ENCODE measurements at places on chromosomes 7 and 10. TPM values are rescaled to one million over a fixed set of nuclear protein-coding genes. Genes with fewer than 3 reads are reported as not detected.

DNA sequence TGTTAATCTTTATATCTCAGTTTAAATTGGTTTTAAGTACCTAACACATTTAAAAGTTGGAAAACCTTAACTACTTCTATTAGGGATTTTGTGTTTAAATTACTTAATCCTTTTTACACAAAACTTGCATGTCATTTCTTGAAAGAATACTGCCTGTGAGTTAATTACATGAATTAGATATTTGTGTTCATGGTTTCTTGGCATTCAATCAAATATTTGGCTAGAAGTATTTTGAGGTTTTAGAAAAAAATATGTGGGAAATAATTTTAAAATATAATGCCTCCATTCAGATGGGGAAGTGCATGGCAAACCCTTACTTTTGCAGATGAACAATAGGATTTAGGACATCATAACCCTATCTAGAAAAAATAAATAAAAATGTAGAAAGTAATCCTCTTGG lies 186.5 kb upstream of the SEMA3E start:
- no peaks in the 10 kb centered on the region for H3K4me1 ChIP-seq
- H3K36me3 ChIP-seq = no peaks in the 10 kb centered on the region
- no peak overlapping the region for H3K27ac ChIP-seq
- no peaks in the 10 kb centered on the region for H3K27me3 ChIP-seq

- H3K36me3 ChIP-seq = no peaks in the 10 kb centered on the region
- no peak for DNase-seq
- H3K27me3 ChIP-seq = no peaks in the 10 kb centered on the region
- H3K4me3 ChIP-seq = no peak overlapping the region
- peaks cover 11% of the 10 kb centered on the region for H3K4me1 ChIP-seq
These were observed 263.6 kb downstream of the SKIDA1 start for GRCh38 chr10:21261842-21262294.

GRCh38 chr10:48614481-48615390 lies 9.9 kb upstream of the ARHGAP22 start:
- no peak for DNase-seq
- H3K4me1 ChIP-seq = peaks cover 5% of the 10 kb centered on the region
- H3K27me3 ChIP-seq = peaks cover 4% of the 10 kb centered on the region
- H3K4me3 ChIP-seq = no peak overlapping the region

- H3K4me3 ChIP-seq = peak overlapping the region; percentile 65
- peak overlapping the region; percentile 78 for H3K27ac ChIP-seq
- H3K36me3 ChIP-seq = peaks cover 4% of the 10 kb centered on the region
These were observed 713 bp downstream of the IMMP2L start for GRCh38 chr7:111561654-111561903.

DNA sequence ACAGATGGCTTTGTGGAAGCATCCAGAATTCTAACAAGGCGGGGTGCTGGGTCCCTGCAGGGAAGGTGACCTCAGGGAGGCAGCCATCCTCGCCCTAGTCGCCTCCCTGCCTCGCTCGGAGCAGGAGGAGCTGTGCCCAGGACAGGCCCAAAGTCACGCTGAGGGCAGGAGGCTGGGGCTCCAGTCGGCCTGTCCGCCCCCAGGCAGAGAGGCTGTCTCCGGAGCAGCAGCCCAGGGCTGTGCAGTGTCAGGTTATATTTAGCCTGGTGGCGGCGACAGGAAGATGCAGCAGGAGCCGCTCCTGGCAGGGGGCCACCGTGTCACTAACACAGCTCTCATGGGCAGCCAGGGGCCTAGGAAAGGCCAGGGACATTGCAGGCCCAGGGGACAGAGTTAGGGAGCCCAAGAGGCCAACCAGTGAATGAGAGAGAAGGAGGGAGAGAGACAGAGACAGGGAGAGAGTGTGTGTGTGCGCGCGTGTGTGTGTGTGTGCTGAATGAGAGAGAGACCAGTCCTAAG lies 13.5 kb downstream of the KCNH2 start:
- no peak overlapping the region for H3K4me3 ChIP-seq
- no peak overlapping the region for H3K27ac ChIP-seq
- H3K27me3 ChIP-seq = peaks cover 40% of the 10 kb centered on the region
- no peak for DNase-seq
- no peaks in the 10 kb centered on the region for H3K4me1 ChIP-seq

DNA sequence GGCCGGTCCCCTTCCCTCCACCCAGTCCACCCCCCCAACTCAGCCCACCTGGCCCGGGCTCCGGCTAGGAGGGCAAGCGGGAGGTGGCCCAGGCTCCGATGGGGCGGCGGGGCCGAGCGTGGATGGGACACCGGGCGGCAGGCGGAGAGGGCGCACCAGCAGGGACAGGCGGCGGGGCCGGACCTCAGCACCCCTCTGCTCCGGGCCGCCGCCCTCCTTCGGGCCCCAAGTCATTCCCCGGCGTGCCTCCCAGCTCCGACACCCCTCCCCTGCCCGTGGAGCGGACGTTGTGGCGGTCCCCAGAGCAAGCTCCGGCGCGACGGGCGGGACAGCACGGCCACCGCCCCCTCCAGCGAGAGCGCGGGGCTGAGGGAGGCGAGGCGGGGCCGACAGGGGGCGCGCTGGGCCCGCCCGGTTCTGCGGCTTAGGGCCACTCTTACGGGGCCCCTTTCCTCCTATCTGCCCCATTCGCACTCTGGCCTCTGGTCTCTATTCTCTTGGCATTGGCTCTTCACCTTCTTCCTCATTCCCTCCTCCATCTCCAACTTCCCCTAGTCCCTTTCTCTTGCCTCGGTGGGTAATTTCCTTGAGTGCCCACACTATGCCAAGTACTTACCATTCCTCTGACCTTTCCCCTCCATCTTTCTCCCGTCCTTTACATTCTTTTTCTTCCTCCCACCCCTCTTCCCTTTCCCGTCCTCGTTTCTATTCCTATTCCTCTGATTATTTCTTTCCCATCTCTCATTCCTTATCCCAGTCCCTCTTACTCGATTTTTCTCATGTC lies 701 bp upstream of the GBX1 start:
- no peaks in the 10 kb centered on the region for H3K4me1 ChIP-seq
- H3K36me3 ChIP-seq = no peaks in the 10 kb centered on the region
- H3K27me3 ChIP-seq = peaks cover 64% of the 10 kb centered on the region
- H3K27ac ChIP-seq = no peak overlapping the region

- H3K36me3 ChIP-seq = no peaks in the 10 kb centered on the region
- H3K27ac ChIP-seq = no peak overlapping the region
- no peak overlapping the region for H3K4me3 ChIP-seq
- DNase-seq = no peak
- no peaks in the 10 kb centered on the region for H3K27me3 ChIP-seq
These were observed 126.7 kb upstream of the TMEM196 start for GRCh38 chr7:19900118-19900517.

- DNase-seq = no peak
- H3K36me3 ChIP-seq = no peaks in the 10 kb centered on the region
- no peaks in the 10 kb centered on the region for H3K4me1 ChIP-seq
These were observed 402.3 kb downstream of the DNAJB9 start for GRCh38 chr7:108972004-108972403.

- no peaks in the 10 kb centered on the region for H3K36me3 ChIP-seq
- no peak overlapping the region for H3K4me3 ChIP-seq
- H3K27me3 ChIP-seq = no peaks in the 10 kb centered on the region
- H3K27ac ChIP-seq = no peak overlapping the region
- H3K4me1 ChIP-seq = no peaks in the 10 kb centered on the region
- no peak for DNase-seq
These were observed 514.5 kb upstream of the TPK1 start for GRCh38 chr7:145350334-145350733.

GRCh38 chr7:69668339-69668870 lies 70.1 kb downstream of the AUTS2 start:
- no peaks in the 10 kb centered on the region for H3K4me1 ChIP-seq
- H3K27ac ChIP-seq = no peak overlapping the region

GRCh38 chr10:129875993-129876726 lies 87.9 kb downstream of the EBF3 start:
- no peaks in the 10 kb centered on the region for H3K36me3 ChIP-seq
- H3K4me1 ChIP-seq = no peaks in the 10 kb centered on the region
- DNase-seq = no peak
- no peak overlapping the region for H3K4me3 ChIP-seq

DNA sequence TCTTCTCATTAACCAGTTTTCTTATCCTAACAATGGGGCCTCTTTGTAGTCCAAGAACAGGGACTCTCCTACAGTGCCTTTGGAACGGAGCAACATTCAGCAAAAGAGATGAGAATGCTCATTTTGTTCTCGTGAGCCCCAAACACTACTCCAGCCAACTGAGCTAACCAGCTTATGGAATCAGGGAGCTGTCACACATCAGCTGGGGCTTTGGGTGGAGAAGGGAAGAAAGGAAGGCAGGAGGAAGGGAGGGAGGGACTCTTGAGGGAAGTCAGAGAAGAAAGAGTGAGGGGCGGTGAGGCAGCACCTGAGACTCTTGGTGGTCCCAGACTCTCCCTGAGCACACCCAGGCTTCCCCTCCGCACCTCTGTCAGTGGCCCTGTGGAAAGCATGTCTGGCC lies 123.1 kb downstream of the CLEC2L start:
- no peaks in the 10 kb centered on the region for H3K27me3 ChIP-seq
- no peak overlapping the region for H3K27ac ChIP-seq
- no peak overlapping the region for H3K4me3 ChIP-seq
- H3K4me1 ChIP-seq = peaks cover 13% of the 10 kb centered on the region
- DNase-seq = no peak

- no peaks in the 10 kb centered on the region for H3K4me1 ChIP-seq
- H3K27me3 ChIP-seq = no peaks in the 10 kb centered on the region
- H3K36me3 ChIP-seq = no peaks in the 10 kb centered on the region
- H3K27ac ChIP-seq = no peak overlapping the region
These were observed 498.1 kb downstream of the KCNMA1 start for GRCh38 chr10:77139252-77140160.

DNA sequence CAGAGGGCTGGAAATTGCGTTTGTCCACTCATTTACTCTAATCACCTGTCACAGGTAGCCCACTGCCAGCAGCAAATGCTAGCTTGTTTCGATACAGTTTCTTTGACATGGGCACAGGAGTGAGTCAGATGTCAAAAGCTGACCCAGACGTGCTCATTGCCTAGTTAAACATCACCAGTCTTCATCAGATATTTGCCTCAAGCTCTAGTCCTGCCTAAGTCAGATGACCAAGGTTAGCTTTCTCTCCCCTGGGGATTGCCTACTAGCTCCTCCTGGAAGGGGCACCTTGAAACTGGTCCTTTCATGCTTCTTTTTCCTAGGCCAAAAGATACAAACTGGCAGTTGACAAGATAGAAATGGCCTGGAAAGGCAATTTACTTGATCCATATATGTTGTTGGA lies 35.2 kb downstream of the GPAM start:
- H3K27me3 ChIP-seq = no peaks in the 10 kb centered on the region
- no peaks in the 10 kb centered on the region for H3K4me1 ChIP-seq
- peaks cover 2% of the 10 kb centered on the region for H3K36me3 ChIP-seq
- H3K27ac ChIP-seq = no peak overlapping the region
- no peak for DNase-seq
- H3K4me3 ChIP-seq = no peak overlapping the region

GRCh38 chr10:2592360-2593160 lies 474.8 kb upstream of the PFKP start:
- no peaks in the 10 kb centered on the region for H3K4me1 ChIP-seq
- no peak overlapping the region for H3K4me3 ChIP-seq
- DNase-seq = no peak
- no peaks in the 10 kb centered on the region for H3K27me3 ChIP-seq
- no peaks in the 10 kb centered on the region for H3K36me3 ChIP-seq

DNA sequence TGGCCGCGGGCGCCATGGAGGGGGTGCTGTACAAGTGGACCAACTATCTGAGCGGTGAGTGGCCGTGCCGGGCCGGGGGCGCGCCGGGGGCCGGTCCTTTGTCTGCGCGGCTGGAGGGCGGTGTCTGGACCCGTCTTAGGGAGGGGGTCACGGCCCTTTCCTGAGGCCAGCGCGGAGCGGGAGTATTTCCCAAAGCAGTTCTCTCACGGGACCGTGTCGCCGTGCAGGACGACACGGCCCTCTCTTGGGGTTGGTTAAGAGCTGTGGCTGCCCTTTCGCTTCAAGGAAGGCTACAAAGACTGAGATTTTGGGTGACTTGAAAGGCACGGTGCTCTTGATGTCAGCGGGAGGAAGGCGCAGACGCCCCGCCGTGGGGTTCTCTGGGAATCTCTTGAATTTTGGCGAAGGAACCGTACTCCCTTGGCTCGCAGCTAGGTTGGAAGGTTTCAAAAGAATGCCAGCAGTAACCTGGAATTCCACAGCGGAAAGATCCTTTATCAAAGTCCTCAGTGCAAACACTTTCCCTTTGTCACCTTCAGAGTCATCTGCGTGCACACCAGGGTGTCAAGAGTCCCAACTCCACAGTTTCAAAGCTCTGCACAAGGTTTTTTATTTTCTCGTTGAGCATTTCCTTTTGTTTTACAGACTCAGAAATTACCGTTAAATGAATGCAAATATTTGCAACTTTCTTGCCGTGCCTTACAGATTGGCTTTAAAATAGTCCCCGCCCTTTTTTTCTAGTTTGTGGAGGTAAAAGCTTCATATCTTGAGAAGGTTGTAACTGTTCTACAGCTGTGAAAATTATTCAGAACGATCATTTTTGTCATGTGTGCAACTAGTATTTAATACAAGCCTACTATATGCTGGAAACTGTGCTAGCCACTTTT lies 780 bp downstream of the PLEKHA8 start:
- H3K27ac ChIP-seq = peak overlapping the region; percentile 81
- H3K4me3 ChIP-seq = peak overlapping the region; percentile 99
- DNase-seq = no peak
- peaks cover 22% of the 10 kb centered on the region for H3K4me1 ChIP-seq

- H3K27me3 ChIP-seq = no peaks in the 10 kb centered on the region
- H3K4me1 ChIP-seq = peaks cover 100% of the 10 kb centered on the region
- H3K36me3 ChIP-seq = peaks cover 4% of the 10 kb centered on the region
- H3K27ac ChIP-seq = peak overlapping the region; percentile 89
These were observed 36.3 kb upstream of the SH2D4B start for GRCh38 chr10:80501381-80501912.

DNA sequence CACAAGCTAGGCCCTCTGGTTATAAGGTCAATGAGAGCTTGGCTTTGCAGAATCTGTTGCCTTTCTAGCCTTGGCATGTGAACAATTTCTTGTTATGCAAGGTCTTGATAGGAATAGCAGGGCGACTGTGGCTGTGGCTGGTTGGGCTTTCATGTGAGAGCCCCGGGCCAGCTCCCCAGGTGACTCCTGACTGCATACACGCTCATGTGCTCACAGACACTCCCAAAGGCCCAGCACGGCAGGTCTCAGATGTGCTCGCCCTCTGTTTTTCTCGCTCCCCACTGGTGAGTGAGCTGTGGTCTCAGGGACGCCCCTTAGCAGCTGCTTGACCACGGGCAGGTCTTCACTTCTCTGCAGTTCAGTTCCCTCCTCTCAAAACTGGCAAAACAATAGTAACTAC lies 37.1 kb upstream of the ZNF32 start:
- H3K27me3 ChIP-seq = no peaks in the 10 kb centered on the region
- H3K36me3 ChIP-seq = no peaks in the 10 kb centered on the region
- H3K4me3 ChIP-seq = no peak overlapping the region
- peaks cover 9% of the 10 kb centered on the region for H3K4me1 ChIP-seq

Gene GDF10
- polyA plus RNA-seq = not detected

Gene C10orf90
- not detected for polyA plus RNA-seq

Gene TUBAL3
- 2.6 TPM for polyA plus RNA-seq

Gene TMEM236
- 0.13 TPM for polyA plus RNA-seq

Gene KLF14
- 0.01 TPM for polyA plus RNA-seq

Gene SPDYE5
- 0.04 TPM for polyA plus RNA-seq

Gene NUTM2D
- 3.9 TPM for polyA plus RNA-seq

Gene DNAJC1
- polyA plus RNA-seq = 35.7 TPM

Gene PTPRZ1
- polyA plus RNA-seq = 58.3 TPM

Gene HECW1
- not detected for polyA plus RNA-seq
